Activated CD4-positive, alpha-beta T cell treated with anti-CD3 and anti-CD28 coated beads for 24 hours (primary cell): ENCODE measurements at places on chromosomes 1 and 21.

DNA sequence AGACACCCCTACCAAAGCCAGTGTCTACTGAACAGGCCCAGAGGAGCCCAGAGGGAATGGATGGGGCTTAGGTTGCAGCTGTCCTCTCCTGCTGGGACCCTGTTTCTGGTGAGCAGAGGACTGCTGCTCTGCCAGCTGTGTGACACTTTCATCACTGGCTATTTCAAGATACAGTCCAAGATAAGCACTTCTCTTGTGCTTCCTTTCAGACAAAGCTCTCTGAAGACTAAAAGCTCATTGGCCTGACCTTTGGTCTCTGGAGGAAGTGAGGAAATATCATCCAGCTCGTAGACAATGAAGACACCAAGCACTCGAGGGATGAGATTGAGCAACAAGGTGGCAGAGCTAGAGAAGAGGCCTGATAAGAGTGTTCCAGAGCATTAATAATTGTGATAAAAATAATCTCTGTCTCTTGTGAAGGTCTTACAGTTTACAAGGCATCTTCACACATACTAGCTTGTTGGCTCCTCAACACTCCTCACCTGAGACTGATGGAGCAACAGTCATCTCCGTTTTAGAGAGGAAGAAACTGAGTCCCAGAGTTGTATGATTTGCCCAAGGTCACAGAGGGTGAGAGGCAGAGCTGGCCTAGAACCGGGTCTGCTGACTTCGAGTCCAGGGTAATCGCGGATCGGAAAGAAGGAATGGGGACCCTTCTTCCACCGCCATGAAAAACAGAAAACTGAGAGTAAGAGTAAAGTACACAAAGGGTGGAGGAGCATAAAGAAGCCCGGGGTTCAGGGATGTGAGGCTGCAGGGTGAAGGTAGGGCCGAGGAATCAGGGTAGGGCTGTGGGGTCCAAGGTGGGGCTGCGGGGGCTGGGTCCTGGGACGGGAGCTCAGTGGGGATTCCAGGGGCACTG, 666 bp downstream of the PAFAH2 start:
- DNase-seq: no peak

DNA sequence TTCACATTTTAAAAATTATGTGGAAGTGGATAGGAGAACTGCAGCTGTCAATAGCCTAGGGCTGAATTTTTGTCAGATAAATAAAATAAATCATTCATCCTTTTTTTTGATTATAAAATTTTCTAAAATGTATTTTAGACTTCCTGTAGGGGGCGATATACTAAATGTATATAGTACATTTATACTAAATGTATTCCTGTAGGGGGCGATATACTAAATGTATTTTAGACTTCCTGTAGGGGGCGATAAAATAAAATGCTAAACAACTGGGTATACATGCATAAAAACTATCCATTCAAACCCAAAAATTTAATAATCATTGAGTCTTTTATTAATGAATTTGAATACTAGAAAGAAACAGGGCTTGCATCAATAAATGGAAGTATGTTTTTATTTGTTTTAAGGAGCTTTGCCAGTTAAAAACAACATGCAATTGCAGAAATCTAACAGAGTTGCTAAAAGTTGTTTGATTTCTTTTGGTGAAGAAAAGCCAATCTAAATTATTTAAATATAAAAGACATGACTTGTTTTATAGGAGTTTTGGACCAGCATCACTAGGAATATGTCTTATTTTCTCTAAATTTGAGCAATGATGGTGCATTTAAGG, 31.4 kb downstream of the CLCA1 start:
- no peak for DNase-seq

GRCh38 chr1:200889571-200889970, 5.1 kb upstream of the INAVA start:
- DNase-seq: no peak

DNA sequence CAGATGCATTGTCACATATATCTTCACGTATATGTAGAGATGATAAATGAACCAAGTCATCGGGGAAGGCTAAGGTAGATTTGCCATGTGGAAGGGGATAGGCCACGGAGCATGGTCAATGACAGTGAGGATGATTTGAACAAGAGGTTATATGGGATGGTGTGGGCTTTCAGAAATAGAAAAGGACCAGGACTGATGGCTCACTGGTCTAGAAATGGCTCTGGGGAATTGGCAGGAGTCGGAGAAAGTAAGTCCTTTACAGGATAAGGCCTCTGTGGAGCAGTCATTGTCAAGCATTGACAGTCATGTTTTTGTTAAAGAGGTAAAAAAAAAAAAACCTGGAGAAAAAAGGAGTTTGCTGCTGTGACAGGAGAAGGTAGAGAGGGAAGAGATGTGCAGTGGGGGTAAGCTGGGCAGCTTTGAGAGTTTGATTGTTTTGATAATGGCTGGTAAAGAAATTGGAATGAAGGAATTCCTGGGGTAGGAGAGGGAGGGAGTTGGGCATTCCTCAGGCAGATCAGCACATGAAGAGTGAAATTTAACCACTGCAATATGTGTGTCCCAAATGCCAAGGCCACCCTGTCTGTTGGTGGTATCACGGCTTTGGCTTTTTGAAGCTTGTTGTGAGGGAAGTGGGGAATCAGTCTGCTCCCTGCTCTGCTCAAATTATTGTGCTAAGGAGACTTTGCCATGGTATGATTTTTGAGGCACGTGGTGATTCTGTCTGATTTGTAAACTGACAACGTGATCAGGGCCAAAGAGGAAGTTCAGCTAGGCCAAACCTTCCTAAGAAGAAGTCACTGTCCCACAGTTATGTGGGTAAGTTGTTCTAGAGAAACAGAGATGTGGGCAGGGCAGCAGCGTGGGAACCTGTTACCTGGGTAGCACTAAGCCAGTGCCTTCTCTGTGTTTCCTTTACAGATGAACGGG, 26.0 kb downstream of the MACF1 start:
- no peak for DNase-seq

DNA sequence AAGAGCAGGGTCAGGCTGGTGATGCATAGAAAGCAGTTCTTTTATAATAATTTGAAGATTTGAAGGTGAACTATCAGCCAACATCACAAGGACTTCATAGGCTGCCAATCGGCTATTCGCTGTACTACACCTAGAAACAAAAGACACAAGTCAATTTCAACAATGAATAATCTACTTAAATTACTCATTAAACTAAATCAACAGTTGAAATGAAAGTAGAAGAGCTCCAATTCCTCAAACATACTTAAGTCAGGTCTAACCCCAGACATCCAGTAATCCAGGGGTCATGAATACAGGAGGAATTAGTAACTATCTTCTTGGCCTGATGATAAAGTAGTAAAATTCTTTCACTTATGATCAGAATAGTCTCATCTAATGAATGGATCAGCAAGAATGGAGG, 64.5 kb downstream of the PCSK9 start:
- DNase-seq: no peak

DNA sequence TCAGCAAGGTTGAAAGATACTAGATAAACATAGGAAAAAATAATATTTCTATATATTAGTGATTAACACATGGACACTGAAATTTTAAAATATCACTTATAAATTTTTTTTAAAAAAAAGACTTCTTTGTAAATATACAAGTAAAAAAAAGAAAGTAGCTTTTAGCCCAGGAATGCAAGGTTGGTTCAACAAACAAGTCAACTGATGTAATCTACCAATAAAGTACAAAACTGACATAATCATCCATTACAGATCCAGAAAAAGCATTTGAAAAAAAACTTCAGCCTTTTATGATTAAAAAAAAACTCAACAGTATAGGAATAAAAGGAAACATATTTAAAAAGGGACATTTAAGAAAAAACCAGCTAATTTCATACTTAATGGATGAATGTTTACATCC, 48.4 kb downstream of the TRMT1L start:
- no peak for DNase-seq
